ENCODE measurements at places on chromosomes 5 and 9.

DNA sequence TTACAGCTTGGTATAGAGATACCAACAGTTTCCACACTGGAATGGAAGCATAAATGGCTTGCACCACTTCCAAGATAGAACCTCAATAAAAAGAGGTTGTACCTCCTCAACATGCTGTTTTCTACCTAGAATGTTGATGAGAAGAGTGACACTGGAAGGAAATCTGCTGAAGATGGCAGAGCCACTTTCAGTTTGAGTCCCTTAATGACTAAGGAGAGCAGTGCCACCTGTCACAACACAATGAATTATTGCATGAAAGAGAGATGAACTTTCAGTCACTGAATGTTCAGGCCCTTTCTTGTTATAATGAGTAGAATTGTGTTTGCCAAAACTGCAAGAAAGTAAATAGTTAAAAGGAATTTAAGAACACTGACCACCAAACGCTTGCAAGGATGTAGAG, 958.5 kb downstream of the DTWD2 start:
- no peak for DNase-seq

- no peak for DNase-seq
Measured at GRCh38 chr9:116860509-116861120, 173.5 kb downstream of the TRIM32 start.

GRCh38 chr5:127153031-127153430, 79.7 kb upstream of the C5orf63 start:
- no peak for DNase-seq

GRCh38 chr5:160348080-160348479, 22.3 kb downstream of the C1QTNF2 start:
- DNase-seq: no peak

DNA sequence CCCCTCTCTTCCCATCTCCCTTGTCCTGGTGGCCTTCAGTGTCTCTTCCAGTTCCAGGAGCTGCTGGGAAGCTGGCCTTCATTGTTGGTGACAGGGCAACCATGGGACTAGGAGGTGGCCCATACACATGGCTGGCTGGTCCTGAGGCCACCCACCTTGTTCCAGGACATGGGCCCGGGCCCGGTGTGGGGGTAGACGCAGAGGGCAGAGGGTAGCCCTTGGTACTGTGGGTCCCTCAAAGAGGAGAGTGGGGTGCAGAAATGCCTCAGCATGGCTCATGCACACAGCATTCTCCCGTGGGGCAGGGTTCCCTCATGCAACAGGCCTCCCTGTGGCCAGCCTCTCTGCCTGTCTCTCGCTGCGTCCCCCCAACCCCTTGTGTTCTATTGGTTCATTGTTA, 20.8 kb downstream of the SLC6A7 start:
- DNase-seq: no peak

DNA sequence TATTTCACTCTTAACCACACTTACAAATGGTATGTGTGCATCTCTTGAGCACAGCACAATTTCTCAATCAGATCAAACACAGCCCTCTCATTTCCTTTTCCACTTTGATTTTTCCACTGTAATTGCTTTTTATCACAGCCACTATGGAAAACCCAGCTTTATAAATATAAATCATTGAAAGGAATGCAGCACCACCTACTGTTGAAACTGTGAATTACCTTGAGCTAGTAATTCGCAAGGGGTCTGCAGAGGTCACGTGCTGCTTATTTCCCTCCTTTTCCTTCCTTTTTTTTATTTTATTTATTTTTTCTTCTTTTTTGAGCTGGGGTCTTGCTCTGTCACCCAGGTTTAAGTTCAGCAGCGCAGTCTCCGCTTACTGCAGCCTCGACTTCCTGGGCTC, 76.9 kb downstream of the CDH6 start:
- no peak for DNase-seq

- DNase-seq: no peak
Measured at GRCh38 chr9:87193925-87194868, 246.9 kb upstream of the GAS1 start.
